Mononuclear cell (primary cell): ENCODE measurements at places on chromosomes 7 and 10. TPM values are rescaled to one million over a fixed set of nuclear protein-coding genes. Genes with fewer than 3 reads are reported as not detected.

Gene LRRC61
- 15.6 TPM for total RNA-seq

Gene ELN
- total RNA-seq: not detected

Gene TMEM139
- 0.10 TPM for total RNA-seq

Gene SLC29A3
- total RNA-seq: 2.6 TPM

Gene NKX2-3
- total RNA-seq: not detected

Gene THNSL1
- 0.31 TPM for total RNA-seq

Gene IPMK
- 3.5 TPM for total RNA-seq

Gene POMZP3
- 9.2 TPM for total RNA-seq

Gene SPDYE1
- under 0.01 TPM for total RNA-seq

Gene DNAH11
- under 0.01 TPM for total RNA-seq

Gene MET
- 3.9 TPM for total RNA-seq

Gene DNAAF5
- 2.9 TPM for total RNA-seq
